ENCODE measurements at places on chromosomes 16 and 17.

GRCh38 chr17:37650419-37651003 lies 7.3 kb upstream of the DDX52 start:
- no peak for DNase-seq

DNA sequence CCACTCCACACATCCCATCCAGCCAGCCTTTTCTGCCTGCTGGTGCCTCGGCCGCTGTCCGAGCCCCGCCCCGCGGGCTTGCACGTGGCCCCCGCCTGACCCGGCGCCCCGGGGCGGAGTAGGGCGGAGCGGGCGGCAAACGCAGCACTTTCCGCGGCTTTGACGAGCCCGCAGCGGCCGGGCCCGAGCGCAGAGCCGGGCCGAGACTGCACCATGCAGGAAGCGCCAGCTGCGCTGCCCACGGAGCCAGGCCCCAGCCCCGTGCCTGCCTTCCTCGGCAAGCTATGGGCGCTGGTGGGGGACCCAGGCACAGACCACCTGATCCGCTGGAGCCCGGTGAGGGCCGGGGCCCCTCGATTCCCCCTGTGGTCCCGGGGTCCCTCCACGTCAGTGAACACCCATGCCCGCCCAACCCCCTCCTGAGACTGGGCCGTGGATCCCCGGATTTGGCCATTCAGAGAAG lies at the start of gene HSF4:
HSF4 (plus strand) TSS at position 147 of the 463 bp plus-strand sequence; CDS start at position 214, 67 bp downstream.
- no peak for DNase-seq

DNA sequence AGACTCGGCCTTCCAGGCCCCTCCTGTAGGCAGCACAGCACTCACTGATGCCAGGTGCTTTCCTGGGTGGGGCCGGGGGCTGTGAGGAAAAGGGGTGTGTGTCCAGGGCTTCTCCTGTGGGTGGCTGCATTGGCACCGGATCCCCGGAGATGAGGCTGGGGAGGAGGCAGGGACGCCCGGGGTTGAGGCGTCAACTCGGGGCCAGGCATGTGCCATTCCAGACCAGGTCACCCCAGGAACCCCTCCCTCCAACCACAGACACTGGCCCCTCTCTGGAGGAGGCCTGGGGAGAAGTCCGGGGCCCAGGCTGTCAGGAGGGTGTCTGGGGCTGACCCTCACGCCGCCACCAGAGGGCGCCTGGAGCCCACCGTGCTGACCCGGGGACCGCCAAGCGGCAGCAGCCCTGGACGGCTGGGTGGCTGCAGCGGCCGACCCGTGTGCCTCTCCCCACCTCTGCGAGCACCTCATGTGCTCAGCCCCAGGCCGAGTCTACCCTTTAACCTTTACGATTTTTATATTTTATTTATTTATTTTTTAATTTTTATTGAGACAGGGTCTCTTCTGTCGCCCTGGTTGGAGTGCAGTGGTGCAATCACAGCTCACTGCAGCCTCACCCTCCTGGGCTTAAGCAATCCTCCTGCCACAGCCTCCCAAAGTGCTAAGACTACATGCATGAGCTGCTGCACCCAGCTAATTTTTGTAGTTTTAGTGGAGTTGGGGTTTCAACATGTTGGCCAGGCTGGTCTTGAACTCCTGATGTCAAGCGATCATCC lies 3.2 kb upstream of the METRN start:
- DNase-seq = peak; percentile 78

- peak; percentile 15 for DNase-seq
These were observed 27.1 kb downstream of the USP10 start for GRCh38 chr16:84726669-84727467.

DNA sequence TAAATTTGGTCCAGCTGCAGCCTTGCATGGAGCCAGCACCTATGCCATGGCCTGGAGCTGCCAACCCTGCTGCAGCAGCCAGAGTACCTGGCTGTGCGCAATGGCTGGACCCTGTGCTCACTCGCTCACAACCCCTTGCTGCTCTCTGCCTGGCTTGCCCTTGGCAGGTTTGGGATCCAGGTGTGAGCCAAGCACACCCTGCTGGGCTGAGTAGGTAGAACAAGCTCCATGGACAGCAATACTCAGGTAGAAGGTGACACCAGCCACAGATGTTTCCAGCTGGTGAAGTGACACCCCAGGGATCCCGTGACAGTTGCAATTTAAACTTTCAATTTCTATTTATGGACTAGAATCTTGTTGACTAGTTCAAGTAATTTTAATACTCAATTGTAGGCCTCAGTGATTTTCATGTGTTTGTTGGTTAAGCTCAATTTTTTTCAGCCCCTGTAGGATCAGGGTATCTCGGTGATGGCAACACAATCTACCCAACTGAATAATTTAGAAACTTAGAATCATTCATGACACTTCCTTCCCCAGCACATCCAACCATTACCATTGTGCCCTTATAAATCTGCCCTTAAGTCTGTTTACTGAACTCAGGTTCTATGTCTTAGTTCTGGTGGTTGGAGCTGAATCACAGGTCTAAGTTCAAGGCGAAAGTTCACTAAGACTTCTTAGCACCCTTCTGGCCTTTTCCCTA lies 480.0 kb downstream of the PMP22 start:
- DNase-seq = peak; percentile 35

DNA sequence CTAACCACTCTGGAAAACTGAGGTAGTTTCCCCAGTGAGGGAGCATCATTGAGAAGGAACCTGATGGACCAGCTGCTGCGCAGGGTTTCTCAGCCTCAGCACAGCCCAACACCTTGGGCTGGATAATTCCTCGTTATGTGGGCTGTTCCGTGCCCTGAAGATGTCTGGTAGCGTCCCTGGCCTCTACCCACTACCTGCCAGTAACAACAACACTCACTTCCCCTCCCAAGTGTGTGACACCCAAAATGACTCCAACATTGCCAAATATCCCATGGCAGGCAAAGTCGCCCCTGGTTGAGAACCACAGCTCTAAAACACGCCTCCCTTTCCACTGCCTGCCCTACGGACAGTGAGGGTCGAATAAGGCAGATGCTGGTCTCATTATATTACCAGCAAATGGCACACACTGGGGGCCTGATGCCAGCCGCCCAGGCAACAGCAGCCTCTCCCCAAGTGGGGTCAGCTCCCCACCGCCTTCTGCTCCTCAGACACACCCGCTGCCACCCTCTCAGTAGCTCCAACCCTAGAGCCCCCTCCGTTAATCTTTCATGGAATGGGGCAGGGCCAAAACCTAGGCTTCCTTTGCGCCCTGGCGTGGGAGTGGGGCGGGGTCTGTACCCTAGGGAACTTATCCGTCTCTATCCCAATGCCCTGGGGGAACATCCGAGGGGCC lies 1.0 kb downstream of the RHBDF2 start:
- DNase-seq = no peak

- DNase-seq = no peak
These were observed 32.6 kb downstream of the RTN4RL1 start for GRCh38 chr17:1992541-1992940.

GRCh38 chr17:80457236-80457856 lies 19.1 kb downstream of the NPTX1 start:
- peak; percentile 23 for DNase-seq

DNA sequence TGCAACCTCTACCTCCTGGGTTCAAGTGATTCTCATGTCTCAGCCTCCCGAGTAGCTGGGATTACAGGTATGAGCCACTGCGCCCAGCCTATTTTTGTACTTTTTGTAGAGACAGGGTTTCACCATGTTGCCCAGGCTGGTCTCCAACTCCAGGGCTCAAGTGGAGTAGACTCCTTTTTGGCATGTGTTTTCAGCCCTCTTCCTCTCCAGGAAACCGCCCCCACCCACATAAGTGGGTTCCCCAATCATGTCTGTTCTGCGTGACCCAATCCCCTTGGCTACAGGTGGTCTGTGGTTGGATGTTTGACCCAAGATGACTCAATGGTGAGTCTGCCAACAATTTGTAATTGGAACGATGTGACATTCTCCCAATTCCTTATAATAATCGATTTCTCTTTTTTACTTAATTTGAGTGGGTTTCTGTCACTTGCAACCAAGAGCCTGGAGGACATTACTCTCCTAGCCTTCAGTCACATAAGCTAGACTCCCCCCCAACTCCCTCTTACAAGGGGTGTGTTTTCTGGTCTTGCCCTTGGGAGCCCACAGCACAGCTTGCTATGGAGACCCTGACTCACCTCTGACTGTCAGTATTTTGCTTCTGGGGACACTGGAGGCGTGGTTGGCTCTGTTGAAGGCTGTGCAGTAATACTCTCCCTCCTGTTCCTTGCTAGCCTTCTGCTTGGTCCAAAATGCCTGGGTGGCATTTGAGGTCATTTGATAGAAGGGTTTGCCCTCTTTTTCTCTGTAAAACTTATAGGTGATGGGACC lies 34.9 kb downstream of the PECAM1 start:
- DNase-seq = no peak

DNA sequence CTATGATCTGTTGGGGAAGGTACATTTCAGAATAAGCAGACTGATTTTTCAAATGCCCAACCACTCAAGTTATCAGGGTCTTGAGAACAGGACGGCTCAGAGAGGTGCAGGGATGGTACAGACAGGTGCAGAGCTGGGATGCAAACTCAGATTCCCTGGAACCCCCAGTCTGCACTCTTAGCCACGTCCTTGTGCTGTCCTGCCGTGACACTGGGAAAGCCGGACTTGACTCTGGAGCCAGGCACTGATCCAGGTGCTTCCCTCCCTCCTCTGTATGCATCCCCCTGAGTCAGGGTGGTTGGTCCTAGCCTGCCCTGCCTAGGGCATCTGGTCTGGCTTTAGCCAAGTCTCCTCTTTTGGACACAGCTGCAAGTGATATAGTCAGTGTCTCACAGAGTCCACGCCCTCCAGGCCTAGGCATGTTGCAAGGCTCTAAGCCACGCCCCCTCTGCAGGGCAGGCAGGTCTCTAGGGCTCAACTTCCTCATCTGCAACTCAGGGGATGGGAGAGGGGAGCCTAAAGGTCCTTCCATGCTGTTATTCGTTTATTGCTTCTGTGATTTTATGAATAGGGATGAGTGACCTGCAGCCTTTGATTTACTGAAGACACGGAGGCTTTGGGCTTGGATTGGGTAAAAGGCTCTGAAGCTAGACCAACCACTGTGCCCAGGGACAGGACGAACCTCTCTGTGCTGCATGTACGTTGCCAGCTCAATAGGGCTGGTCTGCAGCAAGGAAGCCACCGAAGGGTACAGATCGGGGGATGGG lies 97.3 kb downstream of the SDK2 start:
- peak; percentile 22 for DNase-seq

DNA sequence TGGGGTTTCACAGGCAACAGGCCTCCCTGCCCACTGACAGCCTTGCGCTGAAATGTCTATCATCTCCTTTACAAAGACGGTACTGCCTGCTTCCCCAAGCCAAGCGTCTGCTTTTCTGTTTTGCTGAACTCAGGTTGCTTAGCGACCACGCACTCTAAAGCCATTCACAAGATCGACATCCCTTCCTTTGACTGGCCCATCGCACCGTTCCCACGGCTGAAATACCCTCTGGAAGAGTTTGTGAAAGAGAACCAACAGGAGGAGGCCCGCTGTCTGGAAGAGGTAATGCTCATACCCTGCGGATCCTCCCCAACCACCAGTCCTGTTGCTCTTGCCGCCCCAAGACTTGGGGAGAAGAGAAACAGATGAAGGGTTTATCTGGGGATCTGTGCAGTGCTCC lies 28.7 kb downstream of the TMEM186 start:
- no peak for DNase-seq

DNA sequence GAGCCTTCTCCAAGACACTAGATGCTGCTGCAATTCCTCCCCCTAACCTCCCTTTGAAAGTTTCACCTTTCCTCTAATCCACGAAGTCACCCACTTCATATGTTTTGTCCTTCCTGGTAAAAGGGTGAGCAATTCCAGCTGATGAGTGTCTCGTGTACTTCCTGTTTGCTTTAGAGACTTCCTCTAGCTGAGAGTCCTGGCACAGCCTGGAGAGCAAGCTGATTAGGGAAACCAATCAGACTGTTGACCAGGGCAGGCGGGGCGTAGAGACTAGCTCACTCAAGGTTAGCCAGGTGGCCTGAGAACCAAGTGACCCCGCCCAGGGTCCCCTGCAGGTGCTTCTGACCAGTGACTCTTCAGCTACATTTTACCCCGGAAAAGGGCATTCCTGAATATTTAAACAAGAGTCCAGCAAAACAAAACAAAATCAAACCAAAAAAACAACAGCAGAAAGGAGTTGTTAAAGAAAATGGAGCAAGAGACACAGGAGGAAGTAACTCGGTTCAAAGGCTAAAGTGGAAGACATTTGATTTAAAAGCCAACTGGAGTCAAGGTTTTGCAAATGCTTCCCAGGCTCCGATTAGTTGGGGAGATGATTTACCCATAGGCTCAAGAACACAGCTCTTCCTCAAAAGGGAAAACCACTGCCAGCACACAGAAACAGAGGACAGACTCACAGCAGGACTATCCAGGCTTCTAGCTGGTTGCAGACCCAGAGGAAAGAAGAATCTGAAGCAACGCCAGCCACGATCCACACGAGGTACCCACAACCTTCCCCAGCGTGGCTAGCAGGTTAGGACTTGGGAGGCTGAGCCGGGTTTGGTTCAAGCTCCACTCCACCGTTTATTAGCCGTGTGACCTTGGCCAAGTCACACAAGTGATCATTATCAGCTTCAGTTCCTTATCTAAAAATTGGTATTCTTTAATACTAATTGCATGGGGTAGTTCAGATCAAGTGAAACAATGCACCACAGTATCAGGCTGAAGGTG lies 13.4 kb downstream of the HSPB9 start:
- DNase-seq = no peak

- DNase-seq = no peak
These were observed 9.1 kb downstream of the ZNF668 start for GRCh38 chr16:31064882-31065461.

DNA sequence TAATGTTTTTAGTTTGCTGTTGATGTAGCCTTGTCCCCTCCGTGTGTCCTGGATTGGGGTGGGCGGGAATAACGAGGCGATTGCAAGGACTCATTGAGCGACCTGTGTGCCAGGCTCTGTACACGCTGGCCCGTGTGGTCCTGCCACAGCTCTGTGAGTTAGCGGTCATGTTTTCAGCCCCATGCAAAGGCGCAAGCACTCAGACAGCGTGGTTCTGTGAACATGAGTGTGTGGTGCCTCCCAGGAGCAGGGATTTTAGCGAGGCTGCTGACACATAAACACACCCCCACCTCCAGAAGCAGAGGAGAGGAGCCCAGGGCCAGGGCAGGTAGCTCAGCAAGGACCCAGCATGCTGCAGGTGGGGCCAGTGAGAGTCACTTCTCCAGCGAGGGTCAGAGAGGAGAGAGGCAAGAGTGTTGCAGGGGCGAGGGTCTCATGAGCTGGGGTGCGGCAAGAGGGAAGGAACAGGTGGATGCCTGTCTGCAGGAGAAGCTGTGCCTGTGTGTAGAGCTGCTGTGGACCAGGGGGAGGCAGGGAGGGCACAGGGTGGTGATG lies 115.3 kb downstream of the OR1D5 start:
- no peak for DNase-seq

- no peak for DNase-seq
These were observed 120.6 kb upstream of the KCNJ16 start for GRCh38 chr17:69954241-69954925.

DNA sequence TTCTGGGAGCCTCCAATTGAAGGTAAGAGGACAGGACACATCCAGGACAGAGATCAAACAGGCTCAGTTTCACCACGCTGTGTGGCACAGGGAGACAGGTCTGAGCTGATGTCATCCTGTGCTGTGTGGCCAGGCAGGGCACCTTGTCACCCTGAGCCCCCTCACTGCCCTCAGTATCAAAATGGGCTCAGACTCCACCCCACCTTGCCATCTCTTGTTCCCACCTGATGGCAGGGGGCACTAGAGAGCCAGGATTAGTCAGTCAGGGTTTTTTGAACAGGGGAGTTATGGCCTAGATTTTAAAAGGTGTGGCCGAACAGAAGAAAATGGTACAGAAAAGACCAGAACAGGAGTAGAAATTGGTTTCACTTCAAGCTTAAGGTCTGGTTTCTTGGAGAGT lies 2.6 kb downstream of the KAT2A start:
- DNase-seq = peak; percentile 39

GRCh38 chr16:65394281-65394680 lies 272.4 kb upstream of the CDH11 start:
- DNase-seq = no peak
